ENCODE measurements at places on chromosomes 7 and 10.

GRCh38 chr10:23448802-23449570 lies 10.1 kb downstream of the OTUD1 start:
- no peak for DNase-seq

DNA sequence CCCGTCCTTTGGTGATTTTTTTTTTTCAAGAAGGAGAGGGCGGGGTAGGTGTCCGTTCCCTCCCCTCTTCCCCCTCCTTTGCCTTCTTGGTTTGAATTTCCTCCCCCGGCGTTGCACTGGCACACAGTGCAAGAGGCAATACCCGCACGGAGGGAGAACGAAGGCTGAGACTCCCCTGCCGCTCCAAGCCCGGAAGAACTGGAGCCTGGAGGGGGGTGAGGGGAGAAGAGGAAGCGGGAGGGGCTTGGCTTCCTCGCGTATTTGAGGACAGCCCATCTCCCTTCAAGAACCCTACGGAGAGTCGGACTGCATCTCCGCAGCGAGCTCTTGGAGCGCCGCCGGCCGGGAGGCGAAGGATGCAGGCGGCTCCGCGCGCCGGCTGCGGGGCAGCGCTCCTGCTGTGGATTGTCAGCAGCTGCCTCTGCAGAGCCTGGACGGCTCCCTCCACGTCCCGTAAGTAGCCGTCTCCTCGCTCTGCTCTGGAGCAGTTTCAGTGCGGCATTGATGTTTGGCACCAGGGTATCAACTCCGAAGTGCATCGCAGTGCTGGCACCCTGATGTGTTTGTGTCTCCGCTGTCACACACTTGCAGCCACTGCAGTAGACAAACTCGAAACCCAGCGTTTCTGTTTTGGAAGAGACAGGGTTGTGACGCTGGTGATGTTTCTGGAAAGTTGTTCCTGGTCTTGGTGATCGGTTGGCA lies at the start of gene CNTNAP2:
Gene CNTNAP2, plus strand, starts transcription at position 281 of the 702 bp plus-strand sequence. Its CDS starts 76 bp downstream, at position 357.
- no peak for DNase-seq

GRCh38 chr10:26335574-26336093 lies 102.5 kb upstream of the APBB1IP start:
- DNase-seq, result no peak

DNA sequence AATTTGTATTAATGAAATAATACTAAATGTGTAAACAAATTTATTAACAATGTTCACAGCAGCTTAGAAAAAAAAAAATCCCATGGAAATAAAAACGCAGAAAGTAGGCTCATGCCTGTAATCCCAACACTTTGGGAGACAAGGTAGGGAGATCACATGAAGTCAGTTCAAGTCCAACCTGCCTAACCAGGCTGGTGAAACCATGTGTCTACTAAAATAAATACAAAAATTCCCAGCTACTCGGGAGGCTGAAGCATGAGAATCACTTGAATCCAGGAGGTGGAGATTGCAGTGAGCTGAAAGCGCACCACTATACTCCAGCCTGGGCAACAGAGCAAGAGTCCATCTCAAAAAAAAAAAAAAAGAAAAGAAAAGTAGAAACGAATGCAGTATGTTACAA lies 36.2 kb downstream of the LARP4B start:
- DNase-seq, result no peak

DNA sequence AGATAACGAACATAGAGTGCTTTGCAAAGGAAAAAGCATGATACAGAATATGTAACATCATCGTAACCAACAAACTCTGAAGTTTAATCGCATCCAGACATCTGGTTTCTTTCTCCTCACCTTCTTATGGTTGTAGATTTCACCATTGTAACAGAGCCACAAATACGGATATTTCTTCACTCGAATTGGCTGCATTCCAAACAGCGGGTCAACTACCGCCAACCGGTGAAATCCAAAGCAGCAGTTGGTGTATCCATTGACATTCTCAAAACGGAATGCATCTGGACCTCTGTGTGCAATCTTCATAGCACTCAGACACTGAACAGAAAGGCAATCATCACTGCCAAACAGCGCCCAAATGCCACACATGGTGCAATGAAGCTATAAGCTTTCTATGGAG lies 3.4 kb downstream of the ASNS start:
- DNase-seq, result no peak

GRCh38 chr10:35768011-35768410 lies 125.9 kb upstream of the FZD8 start:
- DNase-seq, result no peak
